ENCODE measurements at places on chromosomes 3 and 15.
A peak's percentile ranks its signal among the peaks of the same experiment; 100 is the strongest.

DNA sequence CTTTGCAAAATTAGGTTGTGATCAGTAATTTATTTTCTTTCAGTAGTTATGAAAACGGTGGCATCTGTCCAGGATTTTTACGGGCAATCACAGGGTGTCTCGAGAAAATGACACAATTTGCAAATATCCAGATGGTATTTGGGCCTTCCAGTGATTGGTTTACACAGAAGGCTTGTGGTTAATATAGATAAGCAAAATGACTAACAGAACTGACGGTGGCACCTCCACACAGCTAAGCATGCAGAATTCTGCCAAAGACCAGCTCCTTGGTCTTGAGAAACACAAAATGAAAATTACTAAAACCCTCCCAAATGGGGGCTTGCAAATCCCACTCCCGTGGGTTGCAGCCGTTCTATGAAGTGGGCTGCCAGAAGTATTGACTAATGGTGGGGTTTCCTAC is 5.5 kb downstream of the ARHGEF3 start:
- no peak for DNase-seq

DNA sequence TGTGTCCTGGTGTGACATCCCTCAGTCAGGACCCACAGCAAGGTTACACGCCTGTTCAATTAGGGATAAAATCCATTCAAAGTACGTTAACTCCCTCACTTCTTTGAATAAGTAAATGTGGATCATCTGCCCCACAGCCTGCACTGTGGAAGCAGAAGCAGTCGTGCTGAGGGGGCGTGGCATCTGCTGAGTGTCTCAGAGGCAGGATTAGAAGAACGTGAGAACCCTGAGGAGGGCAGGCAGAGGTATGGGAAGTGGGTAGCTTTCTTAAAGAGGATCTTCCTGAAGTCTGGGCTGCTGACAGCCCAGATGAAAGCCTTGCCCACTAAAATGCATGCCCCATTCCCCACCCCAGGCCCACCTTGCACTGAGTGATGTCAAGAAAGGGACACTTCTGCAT is 28.5 kb downstream of the CRABP1 start:
- no peak for DNase-seq

DNA sequence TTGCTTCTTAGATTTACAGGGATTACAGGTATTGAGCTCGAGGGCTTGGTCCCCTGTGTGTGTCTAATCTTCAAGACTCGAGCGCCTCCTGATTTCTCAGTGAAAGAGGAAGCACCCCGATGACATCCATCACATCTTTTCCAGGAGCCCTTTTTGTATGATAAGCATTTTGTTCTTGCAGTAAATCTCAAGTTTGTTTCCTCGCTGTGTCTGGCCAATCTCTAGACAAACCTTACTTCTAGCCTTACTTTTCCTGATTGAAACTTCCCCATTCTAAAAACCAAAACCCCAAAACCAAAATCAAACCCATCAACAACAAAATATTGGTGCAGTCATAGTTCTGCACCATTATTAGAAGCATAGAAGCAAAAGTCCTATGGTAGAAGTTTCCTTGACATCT is 286.0 kb downstream of the NFKBIZ start:
- DNase-seq = no peak

GRCh38 chr3:59775106-59775505 is 725.3 kb upstream of the CFAP20DC start:
- no peak for DNase-seq

DNA sequence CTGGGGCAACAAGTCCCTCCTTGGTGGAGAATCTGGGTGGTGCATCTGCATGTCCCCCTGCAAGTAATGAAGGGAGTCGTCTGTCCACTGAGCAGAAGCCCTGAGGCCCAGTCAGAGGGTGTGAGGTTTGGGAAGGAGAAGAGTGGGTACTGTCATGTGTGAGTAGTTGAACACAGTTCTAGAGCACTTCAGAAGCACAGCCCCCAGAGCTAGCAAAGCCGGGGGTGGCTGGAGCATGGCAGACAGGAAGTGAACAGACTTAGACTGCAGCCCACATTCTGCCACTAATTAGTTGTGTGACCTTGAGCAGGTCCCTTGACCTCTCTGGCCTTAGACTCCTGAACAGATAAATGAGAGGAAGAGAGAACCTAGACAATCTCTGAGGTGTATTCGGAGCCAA is 207.6 kb downstream of the UACA start:
- DNase-seq = no peak

- DNase-seq = peak; percentile 92
Observed at GRCh38 chr3:111676211-111677006, 81.3 kb upstream of the ZBED2 start.

- peak; percentile 80 for DNase-seq
Observed at GRCh38 chr15:39188930-39189329, 391.9 kb upstream of the THBS1 start.

DNA sequence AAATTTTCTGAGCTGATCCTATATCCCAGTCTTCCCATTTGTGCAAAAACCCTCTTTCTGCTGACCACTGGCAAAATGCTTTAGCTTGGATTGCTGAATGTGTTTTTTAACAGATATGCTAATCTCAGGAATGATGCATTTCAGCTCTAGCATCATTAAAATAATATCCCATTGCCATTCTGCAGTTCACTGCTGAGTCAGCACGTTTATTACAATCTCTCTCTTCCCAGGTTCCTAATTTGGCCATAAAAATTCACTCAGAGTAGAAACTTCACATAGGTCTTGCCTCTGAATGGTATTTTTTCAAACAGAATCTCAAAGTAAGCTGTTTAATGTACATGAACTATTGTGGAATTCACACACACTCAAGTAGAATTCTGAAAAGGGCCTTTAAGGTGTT is 509.6 kb upstream of the SUCLG2 start:
- DNase-seq = no peak

GRCh38 chr3:50466177-50466576 is 37.3 kb downstream of the CACNA2D2 start:
- no peak for DNase-seq
